ENCODE measurements at places on chromosomes 1 and 21.

DNA sequence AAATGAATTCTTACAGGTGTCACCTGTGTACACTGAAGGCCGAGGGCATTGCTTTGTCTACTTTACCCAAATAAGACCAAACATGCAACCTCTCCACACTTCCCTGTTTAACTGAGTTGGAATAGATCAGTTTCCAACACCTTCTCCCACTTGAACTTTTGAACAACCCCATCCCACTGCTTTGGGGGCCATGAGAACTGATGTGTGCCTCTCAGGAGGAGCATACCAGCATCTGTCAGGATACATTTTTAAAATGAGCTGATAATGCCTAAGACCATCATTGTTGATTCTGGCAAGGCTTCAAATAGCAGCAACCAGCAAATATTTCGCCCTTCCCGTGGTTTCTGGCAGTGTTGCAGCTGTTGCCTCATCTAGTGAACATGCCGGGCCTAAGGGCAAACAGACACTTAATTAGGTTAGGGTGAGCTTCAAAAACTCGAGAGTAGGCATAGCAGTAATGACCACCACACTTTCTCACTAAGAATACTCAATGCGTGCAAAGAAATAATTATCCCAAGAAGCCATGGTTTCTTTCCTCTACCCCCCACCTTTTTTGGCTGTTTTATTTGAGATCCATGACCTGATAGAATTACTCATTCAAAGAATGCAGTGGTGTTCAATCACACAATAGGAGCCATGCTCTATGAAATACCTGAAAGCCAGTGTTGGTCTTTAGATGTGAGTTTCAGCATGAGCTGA, 63.7 kb downstream of the MAP10 start:
- DNase-seq: no peak

GRCh38 chr21:45011911-45012661, 62.3 kb upstream of the ADARB1 start:
- no peak for DNase-seq

DNA sequence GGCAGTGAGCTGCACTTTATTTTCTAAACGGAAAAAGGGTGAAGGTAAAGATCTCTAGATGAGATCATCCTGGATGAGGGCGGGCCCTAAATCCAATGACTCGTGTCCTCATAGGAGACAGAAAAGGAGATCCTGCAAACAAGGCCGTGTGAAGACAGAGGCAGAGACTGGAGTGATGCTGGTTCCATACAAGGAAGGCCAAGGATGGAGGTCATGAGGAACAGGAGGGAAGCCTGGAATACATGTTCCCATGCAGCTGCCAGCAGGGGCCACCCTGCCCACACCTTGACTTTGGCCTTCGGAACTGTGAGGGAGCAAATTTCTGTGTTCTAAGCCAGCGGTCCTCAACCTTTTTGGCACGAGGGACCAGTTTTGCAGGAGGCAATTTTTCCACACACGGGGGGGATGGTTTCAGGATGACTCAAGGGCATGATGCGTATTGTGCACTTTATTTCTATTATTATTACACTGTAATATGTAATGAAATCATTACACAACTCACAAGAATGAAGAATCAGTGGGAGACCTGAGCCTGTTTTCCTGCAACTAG, 94.3 kb downstream of the PSMG1 start:
- DNase-seq: no peak

DNA sequence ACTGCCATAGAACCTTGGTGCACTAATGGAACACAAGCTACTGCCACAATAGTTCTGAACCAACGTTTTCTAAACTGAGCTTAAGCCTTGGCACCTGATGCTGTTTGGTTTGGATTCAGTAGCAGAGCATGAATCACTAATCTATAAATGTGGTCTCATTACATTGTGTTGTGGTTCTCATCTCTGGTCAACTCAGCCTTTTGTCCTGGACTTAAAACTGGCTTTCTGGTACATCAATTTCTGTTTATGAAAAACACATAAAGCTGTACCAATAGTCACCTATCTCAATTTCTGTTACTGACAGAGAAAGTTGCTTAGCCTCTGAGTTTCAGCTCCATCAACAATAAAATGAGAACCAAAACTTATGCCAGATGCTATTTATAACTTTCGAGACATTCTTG, 197.5 kb upstream of the KIAA0040 start:
- DNase-seq: no peak

- DNase-seq: no peak
These were observed 23.2 kb downstream of the TRIM45 start for GRCh38 chr1:117098287-117098890.

DNA sequence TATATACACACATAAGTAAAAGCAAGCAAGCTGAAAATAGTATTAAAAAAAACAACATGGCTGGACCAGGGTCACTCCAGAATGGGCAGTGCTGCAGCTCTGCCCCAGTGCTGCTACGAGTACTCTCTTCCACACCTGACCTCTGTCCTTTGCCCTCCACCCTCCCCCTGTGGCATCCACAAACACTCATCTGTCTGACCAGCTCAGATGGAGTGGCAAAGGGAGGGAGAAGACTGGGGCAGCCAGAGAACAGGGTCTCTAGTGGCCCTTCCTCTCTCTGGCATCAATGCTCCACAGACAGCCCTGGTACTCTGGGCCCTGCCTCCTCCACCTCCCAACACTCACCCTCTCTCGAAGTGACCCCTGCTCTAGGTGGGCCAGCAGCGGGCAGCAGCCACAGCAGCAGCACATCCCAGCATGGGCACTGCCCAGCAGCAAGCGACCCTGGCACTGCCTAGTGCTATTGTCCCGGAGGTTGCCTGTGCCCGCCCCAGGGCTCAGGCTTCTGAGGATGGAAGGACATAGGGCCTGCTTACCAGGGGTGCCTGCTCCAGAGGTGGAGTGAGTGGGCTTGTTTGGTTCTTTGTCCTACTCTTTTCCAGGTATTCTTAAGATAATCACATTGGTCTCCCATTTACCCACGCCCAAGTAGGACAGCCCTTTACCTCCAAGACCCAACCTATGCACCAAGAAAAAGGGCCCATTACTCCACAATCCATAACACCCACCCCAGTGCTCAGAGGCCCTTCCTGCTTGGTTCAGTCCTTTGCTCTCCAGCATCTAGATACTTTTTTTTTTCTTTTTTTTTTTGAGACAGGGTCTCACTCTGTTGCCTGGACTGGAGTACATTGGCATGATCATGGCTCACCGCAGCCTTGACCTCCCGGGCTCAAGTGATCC, 6.2 kb downstream of the ARHGEF2 start:
- DNase-seq: no peak

DNA sequence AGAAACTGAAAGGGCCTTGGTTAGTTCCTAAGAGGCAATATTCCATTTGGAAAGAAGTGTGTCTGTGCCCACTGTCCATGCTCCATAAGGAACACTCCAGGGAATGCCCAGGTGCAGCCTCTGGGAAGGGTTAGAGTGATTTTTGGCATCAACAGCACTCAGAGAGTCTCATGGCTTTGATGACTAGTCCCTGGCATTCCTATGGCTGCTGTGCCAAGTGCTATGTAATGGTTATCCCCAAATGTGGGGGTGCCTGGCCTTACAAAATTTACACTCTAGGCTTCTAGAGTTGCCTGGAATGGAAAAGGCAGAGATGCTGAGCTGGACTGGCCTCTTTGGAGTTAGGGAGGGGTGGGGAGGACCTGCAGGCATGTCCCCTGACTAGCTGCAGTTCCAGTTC, 75.0 kb upstream of the BCAR3 start:
- DNase-seq: no peak

DNA sequence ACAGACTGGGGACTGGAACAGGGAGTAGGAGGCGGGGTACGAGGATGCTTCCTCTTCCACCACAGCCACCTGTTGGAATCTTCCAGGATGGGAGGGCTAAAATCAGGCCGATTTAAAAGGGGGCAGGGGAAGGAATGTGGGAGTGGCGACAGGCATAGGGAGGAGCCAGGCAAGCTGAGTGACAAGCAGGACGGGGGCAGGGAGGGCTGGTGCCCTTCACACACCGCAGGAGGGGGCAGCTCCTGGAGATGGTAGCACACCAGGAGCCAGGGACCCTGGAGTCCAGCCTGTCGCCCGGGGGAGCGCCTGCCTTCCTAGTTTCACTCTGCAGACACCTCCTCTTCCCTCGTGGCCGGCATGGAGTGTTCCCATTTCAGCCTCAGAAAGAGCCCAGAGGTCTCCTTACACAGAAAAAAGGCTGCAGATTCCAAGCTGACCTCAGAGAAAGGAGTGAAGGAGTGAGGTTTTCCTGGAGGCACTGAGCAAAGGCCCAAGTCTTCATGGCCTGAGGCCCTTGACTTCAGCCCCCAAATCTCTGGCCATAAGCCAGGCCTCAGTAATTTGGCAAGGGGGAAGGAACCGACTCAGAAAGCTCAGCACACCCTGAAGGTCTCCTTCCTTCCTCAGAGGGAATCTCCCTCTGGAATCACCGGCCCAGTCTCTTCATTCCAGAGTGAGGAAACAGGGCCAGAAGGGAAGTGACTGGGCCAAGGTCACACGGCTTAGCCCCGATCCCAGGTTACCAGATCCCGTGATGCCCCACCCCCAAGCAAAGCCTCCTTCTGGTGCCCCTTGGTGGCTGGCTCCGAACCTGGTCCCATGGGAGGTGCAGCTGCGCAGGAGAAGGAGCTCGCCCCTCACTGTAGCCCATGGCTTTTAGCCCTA, 8.1 kb downstream of the BLACAT1 start:
- no peak for DNase-seq

- no peak for DNase-seq
These were observed 128.0 kb upstream of the DPYD start for GRCh38 chr1:98048751-98049325.

DNA sequence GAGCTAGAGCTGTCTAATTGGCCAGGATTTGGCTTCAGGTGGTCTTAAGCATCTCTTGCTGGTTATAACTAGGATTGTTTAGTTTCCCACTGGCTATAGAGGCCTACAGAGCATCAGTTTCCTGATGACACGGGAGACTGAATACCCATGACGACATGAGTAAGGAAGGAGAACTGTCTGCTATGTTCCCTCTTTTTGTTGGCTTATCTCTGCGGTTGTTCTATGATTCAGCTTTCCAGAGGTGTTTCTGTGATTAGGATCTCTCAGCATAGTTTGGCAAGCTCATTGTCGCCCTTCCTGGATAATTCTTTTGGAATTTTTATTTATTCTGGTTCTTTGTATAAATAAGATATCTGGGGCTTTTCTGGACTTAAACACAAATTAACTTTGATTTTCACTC, 163.4 kb downstream of the OLFM3 start:
- DNase-seq: no peak

GRCh38 chr1:195763146-195763906, 844.9 kb downstream of the KCNT2 start:
- no peak for DNase-seq

GRCh38 chr1:2812136-2812535, 10.6 kb upstream of the TTC34 start:
- no peak for DNase-seq

DNA sequence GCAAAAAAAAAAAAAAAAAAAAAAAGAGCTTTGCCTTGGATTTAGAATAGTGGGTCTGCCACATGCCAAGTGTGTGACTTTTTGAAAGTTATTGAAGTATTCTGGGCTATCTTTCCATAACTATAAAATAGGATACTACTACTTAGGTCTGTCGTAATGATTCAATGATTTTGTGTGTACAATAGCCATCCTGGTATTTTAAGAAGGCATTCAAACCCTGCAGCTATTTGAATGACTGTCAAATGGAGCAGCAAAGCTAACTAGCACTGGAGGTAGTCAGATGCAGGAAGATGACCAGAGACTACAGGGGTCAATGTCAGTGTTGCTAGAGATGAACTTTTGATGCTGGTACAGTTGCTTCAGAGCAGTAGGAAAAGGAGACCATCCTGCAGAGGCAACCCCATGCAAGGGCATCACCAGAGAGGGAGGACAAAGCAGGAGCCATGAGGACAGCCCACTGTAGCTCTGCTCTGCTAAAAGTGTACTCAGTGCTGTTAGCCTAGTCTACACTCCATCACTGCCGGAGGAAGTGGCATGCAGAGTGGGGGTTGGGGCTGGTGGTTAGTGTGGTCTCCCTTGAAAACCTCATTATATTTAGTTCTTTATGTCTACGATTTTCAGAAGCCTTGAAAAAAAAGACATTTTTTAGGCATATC, 29.0 kb downstream of the DUSP10 start:
- DNase-seq: peak; percentile 55

GRCh38 chr1:241475671-241476070, 43.9 kb downstream of the FH start:
- no peak for DNase-seq

- DNase-seq: no peak
These were observed 23.4 kb downstream of the CTBS start for GRCh38 chr1:84550826-84551225.

GRCh38 chr1:210776712-210777111, 357.2 kb downstream of the KCNH1 start:
- no peak for DNase-seq

DNA sequence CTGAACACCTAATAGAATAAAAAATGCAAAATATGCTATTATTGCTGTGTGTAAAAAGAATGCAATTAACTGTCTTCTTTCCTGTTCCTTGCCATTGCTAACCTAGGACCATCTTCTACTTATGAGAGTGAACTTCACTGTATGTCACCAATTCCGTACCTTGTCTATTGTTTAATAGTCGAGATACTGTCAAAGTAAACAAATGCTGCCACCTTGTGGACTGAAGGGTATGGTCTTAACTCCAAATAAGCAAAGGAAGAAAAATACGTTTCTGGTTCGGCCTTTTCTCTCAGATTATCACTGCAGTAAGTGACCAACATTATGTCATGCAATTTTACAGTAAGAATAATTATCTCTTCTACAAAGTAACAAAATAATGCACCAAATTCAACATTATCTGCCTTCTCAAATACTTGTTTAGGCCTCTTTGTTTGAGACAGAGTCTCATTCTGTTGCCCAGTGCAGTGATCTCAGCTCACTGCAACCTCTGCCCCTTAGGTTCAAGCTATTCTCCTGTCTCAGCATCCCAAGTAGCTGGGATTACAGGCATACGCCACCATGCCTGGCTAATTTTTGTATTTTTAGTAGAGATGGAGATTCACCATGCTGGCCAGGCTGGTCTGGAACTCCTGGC, 133.4 kb downstream of the COP1 start:
- DNase-seq: no peak

DNA sequence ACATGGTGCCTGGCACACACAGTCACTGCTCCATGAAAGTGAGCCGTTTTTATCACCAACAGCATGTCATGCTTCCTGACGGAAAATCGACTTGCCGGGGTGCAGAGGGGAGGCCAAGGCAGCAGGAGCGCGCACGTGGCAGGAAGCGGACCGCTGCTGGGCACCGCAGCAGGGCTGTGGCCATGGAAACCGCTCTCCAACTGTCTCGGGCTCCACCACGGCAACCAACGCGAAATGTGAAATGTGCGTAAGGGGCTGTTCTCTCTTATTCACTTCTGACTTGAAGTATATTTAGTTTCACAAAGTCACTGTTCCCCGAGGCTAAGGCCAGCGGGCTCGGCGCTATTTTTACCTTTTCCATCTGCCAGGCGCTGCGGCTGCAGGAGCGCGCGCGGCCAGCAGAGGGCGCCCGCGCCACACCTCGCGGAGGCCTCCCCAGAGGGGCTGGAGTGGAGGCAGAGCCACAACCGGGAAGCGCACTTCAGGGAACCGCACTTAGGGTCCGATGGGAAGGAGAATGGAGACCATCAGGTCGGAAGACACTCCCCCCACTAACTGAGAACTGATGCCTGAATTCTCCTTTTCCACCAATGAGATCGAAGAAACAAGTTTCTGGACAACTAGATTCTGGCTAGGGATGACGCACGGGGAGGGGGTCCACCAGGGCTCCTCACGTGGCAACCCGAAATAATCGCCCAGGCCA, 19.7 kb downstream of the RCC2 start:
- peak; percentile 44 for DNase-seq

GRCh38 chr1:27886353-27886679, 14.0 kb downstream of the THEMIS2 start:
- DNase-seq: no peak

GRCh38 chr1:205766038-205766437, 9.2 kb downstream of the RAB29 start:
- no peak for DNase-seq

GRCh38 chr1:12475530-12475934, 142.5 kb downstream of the DHRS3 start:
- no peak for DNase-seq
